ENCODE measurements at places on chromosomes 2 and 18.

DNA sequence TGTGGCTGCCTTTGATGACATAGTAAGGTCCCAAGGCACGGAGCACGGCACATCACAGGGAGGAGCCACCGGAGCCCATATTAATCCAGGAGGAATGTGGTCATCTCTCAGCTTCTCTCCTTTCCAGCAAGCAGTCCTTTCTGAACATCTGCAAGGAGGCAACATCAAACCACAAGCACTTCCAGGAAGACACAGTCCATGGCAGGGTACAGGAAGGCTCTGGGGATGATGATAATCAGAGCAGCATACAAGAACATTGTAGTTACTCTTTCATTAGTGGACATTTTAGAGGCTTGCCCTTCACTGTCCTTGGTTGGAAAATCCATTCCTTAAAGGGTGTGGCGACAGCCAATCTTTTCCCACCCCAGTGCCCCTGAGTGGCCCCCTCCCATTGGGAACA, 31.1 kb downstream of the YPEL5 start:
- no peak for DNase-seq

GRCh38 chr2:16784652-16785051, 119.0 kb upstream of the CYRIA start:
- no peak for DNase-seq

- DNase-seq, result no peak
Observed at GRCh38 chr2:217928324-217929181, 74.2 kb downstream of the TNS1 start.

GRCh38 chr2:237735798-237736197, 62.8 kb upstream of the RBM44 start:
- no peak for DNase-seq

GRCh38 chr2:8858910-8859309, 21.5 kb upstream of the KIDINS220 start:
- DNase-seq, result no peak

DNA sequence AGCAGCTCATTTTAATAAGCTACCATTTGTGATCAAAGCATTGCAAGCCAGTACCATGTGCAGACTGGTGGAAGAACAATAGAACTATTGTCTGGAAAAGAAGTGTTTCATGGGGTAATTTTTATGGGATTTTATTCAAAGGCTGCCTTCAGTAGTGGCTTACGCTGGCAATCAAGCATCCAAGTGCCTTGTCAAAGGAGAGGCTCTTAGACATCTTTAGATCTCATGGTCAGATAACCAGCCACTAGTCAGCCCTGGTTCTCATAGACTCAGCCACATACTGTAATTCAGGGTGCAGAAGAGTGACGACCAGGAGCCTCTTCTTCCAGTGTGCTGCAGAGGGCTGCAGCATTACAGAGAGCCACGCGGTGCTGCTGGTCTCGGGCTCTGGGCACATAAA, 98.5 kb upstream of the NOSTRIN start:
- DNase-seq, result no peak

GRCh38 chr2:85777441-85777861, 23.7 kb downstream of the ATOH8 start:
- peak; percentile 70 for DNase-seq

- DNase-seq, result no peak
Observed at GRCh38 chr2:164935118-164936101, 19.9 kb downstream of the SLC38A11 start.

DNA sequence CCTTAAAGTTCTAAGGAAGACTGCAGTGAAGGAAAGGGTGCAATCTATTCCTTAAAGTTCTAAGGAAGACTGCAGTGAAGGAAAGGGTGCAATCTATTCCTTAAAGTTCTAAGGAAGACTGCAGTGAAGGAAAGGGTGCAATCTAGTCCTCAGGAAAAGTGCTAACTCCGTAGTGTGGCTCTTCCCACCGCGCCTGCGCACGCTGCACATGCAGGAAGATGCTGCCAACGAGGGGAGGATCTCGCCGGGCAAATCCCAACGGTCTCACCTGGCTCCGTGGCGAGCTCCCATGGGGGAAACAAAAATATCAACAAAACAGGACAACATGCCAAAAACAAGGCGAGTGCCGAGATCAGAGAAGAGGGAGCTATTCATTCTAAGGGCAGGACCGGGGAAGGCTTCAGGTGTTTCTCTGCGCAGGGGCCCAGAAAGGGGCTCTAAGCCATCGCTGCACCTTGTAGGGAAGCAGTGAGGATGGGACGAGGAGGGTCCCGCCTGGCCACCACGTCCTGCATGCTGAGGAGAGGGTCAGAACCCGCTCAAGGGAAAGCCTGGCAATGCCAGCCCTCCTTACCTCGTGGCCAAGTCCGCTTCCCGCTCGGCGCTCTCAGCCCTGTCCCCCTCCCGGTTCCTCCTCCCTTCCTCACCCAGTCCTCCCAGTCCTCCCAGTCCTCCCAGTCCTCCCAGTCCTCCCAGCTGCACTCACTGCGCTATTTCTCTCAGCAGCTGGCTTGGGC, 24.5 kb downstream of the TIMM21 start:
- DNase-seq, result no peak

- DNase-seq, result peak; percentile 57
Observed at GRCh38 chr2:36367895-36368353, 12.3 kb downstream of the CRIM1 start.

DNA sequence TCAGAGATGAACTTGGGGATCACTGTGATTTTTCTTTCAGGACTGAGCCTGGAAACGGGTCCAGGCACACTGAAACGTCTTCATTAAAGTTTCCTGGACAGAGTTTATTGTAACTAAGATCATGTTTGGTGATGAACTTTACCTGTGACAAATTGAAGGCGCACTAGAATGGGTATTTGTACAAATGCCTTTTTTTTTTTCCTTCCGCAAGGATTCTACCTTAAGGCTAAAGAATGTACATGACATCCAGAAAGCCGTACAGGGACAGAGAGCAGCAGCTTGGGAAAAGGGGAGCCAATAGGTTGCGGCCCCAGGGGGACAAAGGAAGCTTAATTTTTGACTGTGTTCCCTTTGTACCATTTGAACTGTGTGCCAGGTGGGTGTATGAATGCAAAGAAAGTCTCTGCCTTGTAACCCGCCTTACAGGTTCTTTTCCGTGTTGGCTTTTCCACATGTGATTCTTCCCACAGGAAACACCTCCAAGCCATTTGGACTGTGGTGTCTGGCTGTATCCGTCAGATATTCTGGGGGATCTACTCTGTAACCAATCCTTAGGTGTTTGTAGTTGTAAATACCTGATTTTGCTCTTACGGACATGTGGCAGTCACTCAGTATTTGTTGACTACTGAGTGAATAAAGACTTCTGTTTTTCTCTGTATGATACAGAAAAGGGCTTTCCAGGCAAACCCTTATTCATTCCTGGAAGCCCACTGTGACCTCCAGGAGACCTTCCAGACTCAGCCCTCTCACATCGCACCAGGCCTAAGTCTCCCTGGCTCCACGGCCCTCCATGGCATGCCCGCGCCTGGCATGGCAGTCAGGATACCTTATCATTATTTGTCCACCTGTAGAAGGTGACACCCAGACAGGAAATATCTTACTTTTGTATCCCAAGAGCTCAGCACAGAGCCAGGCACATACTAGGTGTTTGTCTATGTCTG, 1.1 kb downstream of the LRRFIP1 start:
- no peak for DNase-seq

- no peak for DNase-seq
Observed at GRCh38 chr2:5035057-5035488, 657.1 kb upstream of the SOX11 start.

- no peak for DNase-seq
Observed at GRCh38 chr2:223865124-223865523, 27.7 kb upstream of the AP1S3 start.

DNA sequence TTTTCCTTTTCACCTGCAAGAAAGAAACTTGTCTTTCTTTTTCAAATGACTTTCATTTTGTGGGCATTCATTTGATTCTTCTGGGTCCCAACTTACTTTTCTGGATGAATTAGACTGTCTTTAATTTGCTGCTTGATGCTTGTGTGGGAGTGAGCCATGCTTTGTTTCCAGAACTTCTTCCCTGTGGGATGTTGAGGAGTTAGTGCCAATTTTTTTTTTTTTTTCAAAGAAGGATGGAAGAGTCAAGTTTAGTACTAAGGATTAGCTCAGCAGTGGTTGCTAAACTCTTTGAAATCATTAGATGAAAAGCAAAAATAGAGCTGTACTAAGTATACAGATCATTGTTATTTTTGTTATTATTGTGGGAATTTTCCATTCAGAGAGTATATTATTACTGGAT, 17.2 kb upstream of the KCTD1 start:
- DNase-seq, result no peak

- peak; percentile 38 for DNase-seq
Observed at GRCh38 chr18:62716619-62717168, 1.4 kb downstream of the PHLPP1 start.

- no peak for DNase-seq
Observed at GRCh38 chr2:99166218-99166617, 11.5 kb downstream of the LIPT1 start.

GRCh38 chr2:217693363-217693762, 309.4 kb downstream of the TNS1 start:
- no peak for DNase-seq

DNA sequence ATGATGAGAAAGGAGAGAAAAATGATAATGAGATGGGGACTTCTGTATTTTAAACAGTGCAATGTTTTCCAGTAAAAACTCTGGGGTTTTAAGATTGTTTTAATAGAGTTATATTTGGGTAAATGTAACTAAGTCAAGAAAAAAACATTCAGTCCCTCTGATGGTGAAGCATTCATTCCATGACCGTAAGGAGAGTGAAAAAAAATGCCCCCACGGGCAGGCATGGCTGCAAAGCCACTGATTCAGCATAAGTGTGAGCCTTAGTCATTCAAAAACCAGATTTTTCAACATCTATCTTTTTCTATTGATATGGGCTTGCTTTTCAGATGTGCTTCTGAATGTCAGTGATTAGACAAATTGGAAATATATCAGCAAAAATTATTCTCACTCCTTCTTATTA, 957.8 kb downstream of the SLC4A3 start:
- no peak for DNase-seq

GRCh38 chr2:24822049-24822706, 29.0 kb downstream of the CENPO start:
- DNase-seq, result no peak

DNA sequence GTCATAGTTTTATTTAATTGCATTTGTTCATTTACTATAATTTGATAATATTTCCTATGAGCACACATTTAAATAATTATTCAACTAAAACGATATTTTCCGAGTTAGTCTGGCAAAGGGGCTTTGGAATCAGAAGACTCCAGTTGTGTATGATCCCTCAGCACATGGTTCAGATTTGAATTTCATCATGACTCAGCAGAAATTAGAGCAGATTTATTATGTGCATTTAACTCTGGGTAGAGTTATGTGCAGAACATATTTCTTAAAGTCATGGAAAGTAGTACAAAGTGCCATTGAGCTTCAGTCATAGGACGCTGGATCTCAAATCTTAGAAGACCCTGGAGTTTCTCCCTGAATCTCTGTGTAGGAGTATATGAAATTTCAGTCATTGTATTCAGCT, 106.7 kb downstream of the ADCYAP1 start:
- DNase-seq, result no peak
